ENCODE measurements at places on chromosomes 11 and 22.

- DNase-seq: no peak
Measured at GRCh38 chr22:40302149-40302548, 44.2 kb upstream of the ADSL start.

DNA sequence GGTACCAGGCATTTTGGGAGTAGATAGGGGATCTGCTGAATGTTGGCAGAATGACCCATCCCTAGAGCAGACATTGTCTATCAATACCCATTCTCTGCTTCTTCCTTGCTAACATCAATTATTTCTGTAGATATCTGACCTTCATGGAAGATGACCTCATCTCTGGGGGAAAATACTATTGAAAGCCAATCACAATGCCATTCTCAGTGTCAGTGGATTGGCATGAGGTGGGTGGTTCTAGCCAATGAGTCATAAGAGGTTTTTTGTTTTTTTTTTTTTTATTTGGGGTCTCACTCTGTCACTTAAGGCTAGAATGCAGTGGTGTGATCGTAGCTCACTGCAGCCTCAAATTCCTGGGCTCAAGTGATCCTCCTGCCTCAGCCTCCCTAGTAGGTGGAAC lies 42.5 kb downstream of the SNX19 start:
- DNase-seq: no peak

DNA sequence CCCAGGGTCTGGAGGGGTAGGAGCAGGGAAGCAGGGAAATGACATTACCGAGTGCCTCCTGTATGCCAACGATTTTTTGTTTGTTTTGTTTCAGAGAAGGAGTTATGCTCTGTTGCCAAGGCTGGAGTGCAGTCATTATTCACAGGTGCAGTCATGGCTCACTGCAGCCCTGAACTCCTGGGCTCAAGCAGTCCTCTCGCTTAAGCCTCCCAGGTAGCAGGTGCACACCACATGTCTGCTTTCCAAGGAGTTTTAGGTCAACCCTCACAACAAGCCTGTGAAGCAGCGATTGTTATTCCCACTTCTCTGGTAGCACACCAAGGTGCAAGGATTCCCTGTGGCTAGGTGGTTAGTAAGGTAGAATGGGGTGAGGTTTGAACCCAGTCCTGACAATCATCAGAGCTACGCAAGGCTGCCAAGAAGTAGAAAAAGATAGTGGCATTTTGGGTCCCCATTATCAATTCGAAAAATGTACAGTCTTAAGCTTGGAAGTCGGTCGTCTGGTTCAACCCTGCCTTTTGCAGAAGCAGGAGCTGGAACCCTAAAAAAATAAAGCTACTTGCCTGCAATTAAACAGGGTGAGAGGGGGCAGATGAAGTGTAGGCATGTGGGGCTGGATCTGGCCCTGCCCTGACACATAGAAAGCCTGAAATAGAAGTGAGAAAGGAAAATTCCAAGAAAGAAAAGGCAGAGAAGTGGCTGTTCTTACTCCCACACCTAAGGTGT lies 9.1 kb downstream of the UCP3 start:
- no peak for DNase-seq

GRCh38 chr11:10639350-10639749 lies 54.2 kb downstream of the IRAG1 start:
- no peak for DNase-seq

- no peak for DNase-seq
Measured at GRCh38 chr11:468493-468892, 18.4 kb downstream of the PTDSS2 start.

GRCh38 chr11:60915248-60915914 lies 1.4 kb downstream of the TMEM109 start:
- DNase-seq: peak; percentile 44

DNA sequence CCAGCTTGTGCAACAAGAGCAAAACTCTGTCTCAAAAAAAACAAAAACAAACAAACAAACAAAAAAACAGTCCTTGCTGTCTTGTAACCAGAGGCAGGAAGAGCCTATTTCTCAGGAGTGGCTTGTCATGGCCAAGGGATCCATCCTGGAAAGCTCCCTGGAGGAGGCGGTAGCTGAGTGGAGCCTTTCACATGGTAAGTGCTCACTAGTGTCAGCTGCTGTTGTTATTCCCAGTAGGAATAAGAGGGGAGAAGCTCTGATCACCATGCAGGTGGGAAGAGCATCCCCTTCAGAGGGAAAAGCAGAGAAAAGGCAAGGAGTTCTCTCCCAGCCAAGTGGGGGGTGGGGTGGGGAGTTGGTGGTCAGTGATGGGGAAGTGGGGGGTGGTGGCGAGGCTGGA lies 54.6 kb upstream of the WNT7B start:
- DNase-seq: no peak

- DNase-seq: no peak
Measured at GRCh38 chr11:8392166-8392565, 128.5 kb upstream of the LMO1 start.

GRCh38 chr11:72240461-72241290 lies 3.3 kb downstream of the PHOX2A start:
- no peak for DNase-seq

DNA sequence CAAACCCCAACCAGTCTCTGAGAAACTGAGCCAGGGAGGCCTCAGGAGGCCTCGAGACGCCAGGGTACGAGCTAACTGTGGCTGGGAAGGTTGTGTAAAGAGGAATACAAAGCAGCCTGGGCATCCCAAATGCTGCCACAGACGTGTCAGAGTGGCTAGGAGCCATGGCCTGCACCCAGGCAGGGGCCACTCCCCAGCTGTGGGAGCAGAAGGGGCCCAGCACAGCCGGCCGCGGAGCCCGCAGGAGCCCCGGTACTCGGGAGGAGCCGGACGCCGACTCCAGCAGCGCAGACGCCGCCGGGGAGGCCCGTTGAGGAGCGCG lies 349.8 kb upstream of the B3GAT1 start:
- DNase-seq: no peak

- DNase-seq: no peak
Measured at GRCh38 chr11:102280245-102280833, 36.9 kb upstream of the BIRC3 start.

DNA sequence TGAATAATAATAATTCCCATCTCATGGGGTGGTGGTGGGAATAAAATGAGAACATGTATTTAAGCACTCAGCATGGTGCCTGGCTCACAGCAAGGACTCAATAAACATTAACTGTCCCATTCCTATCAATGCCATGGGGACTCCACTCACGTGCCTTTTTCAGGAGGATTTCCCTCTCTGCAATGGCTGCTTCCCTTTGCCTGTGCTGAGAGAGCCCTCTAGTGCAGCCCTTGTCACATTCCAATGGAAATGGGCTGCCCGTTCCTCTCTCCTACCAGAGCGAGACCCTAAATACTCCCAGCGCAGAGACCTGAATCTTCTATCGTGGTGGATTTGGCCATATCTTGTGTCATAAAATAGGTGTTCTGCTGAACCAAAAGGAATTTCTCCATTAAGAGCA lies 621.5 kb upstream of the B3GAT1 start:
- DNase-seq: no peak

GRCh38 chr11:103959279-103959942 lies 77.0 kb upstream of the DDI1 start:
- DNase-seq: no peak
